ENCODE measurements at places on chromosomes 13 and 19.

- no peak for DNase-seq
Observed at GRCh38 chr13:23870356-23871140, 18.7 kb downstream of the MIPEP start.

DNA sequence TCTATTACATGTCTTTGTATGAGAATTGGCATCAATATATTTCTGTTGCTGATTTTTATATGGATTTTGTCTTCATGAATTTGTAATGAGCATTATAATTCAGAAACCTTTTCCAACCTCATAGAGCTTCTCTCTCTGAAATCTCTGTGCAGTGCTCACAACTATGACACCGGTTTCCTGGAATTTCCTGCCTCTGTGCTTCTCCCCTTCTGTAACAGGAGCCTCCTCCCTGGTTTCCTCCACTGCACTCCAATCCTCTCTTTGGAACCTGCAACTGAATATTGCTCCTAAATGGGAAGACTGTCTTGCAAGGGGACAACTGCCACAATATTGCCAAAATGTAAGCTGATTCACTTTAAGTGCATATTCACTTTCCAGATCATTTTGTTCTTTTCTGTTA lies 1147.9 kb downstream of the UQCRFS1 start:
- DNase-seq: no peak

DNA sequence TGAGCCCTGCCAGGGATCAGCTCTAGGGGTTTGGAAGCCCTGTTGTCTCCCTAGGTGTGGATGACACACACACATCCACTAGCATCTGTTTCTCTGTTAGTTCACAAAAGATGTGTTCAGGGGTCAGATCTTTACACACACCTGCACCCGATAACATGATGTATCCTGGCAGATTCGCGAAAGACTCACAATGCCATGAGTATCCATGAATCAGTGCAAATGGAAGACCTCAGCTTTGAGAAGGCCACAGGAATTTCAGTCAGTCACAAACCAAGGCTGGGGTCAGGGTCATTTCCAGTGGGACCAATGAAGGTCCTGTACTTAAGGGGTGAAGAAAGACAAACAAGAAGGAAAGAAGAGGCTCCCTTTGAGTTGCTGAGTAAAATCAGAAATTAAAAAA lies 898.2 kb downstream of the UQCRFS1 start:
- no peak for DNase-seq

DNA sequence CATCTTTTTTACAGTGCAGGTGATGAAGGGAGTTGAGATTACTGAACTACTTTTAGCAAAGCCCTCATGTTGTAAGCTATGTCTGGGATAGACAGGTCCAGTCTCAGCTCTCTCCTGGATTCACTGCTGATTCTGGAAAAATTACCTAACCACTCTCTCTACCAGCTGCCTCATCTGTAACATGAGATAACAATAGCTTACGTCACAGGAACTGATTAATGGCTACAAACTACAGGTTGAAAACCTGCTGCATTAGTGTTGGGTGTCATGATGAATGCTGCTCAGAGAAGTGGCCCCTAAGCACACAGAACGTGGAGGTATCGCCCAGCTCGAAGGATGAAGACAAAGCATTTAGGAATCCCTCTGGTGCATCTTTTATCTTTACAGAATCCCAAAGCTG lies 277.8 kb downstream of the ABCC4 start:
- no peak for DNase-seq

GRCh38 chr13:83153848-83154247 lies 728.4 kb downstream of the SLITRK1 start:
- DNase-seq: no peak

All from HTR-8/SVneo (cell line).